ENCODE measurements at places on chromosomes 3 and 15.

DNA sequence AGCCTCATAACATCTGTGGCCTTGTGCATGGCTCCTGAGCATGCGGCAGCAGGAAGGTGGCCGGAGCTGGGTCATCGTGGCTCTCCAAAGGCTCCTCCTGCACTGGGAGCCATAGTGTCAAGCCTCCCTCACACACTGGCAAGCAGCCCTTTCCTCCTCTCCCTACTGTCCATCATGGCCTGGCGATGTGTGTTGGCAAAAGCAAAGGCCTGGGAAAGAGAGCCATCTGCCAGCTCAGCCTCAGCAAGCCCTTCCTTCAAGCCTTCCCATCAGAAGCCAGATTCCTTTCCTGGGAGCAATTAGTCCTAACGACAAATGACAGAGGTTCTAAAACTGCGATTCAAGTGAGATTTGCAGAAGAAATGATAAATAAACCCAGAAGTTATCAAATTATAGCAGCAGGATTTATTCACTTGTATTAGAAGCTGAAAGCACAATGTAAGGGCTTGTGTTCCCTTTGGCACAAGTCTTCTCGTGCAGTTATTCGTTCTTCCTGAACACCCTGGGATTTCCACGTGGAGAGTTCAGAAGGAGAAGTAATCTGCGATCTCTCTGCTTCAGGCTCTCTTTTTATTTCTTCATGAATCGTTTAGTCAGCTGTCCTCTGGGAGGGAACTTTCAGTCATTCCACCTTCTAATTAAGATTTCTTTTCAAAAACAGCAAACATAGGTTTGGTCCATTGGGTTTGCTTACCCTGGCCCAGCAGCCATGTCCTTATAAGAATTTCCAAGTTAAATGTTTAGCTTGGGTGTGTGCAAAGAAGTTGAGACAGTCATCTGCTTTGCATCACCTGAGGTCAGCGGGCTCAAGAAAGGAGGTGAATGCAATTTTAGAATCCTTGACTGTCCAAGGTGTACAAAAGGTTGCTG is 110.3 kb upstream of the TMC3 start:
- no peak for DNase-seq

GRCh38 chr3:132730891-132731580 is 8.8 kb upstream of the NPHP3 start:
- peak; percentile 32 for DNase-seq

DNA sequence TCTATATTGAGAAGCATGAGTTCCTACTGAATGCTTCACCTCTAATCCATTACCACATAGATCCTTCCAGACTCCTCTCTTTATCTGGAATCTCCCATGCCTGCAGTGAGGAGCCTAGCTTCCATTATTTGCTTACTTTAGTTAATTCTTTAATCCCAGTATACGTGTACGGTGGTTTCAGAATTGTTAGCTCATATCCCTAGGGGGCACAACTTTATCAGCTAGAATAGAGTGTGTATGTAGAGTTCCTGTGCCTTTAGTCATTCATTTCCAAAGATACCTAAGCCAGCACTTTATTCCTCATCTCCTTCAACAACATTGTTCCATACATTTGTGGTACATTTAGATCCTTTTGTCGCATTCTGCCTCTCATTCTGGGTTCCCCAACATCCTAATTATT is 226.0 kb downstream of the TJP1 start:
- DNase-seq = no peak

- no peak for DNase-seq
Observed at GRCh38 chr3:54932606-54933005, 4.7 kb upstream of the LRTM1 start.

DNA sequence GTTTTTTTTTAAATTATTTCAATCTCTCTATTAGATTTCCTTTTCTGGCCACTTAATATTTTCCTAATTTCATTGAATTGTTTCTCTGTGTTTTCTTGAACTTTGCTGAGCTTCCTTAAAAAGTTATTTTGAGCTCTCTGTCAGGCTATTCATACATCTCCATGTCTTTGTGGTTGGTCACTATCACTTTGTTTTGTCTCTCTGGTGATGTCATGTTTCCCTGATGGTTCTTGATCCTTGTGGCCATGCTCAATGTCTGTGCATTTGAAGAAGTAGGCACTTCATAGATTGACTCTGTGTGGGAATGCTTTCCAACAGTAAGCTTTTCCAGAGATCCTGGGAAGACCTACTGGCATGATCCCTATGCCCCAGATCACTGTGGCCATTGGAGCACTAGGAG is 18.6 kb downstream of the CD200R1 start:
- DNase-seq = no peak

GRCh38 chr3:188010478-188010877 is 143.5 kb upstream of the LPP start:
- no peak for DNase-seq

DNA sequence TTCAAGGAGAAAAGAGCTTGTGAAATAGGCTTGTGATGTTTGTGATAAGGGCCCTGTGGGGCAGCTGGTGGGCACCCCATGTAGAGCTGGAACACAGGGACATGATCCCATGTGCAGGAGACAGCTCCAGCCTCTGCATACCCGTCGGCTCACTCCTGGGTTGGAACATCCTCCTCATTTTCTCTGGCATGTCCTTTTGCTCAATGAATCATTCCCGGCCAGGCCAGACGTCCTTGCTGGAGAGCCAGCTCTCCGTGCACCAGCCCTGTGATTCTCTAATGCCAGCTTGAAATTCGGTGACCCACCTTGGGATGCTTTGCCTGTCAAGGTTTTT is 77.3 kb downstream of the SMAD3 start:
- DNase-seq = no peak

DNA sequence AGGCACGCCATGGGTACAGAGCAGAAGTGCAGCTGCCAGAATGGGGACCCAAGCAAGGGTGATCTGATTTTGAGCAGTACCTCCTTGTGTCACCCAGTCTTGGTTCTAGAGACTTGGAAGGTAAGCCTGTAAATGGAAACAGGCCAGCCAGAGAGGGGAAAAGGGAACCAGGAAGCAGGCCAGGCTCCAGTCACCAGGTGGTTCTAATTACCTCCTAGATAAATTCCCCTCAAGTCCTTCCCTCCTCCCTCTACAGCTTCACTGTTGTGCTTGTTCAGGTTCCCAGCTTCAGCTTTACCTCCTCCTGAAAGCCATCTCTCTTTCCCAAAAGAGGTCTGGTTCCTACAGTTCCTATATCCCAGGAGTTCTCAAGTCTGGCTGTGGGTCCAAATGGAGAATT is 58.8 kb upstream of the SLC7A14 start:
- no peak for DNase-seq

- no peak for DNase-seq
Observed at GRCh38 chr3:147886879-147887278, 477.7 kb downstream of the ZIC1 start.

- DNase-seq = no peak
Observed at GRCh38 chr3:45312836-45313493, 75.4 kb upstream of the LARS2 start.

DNA sequence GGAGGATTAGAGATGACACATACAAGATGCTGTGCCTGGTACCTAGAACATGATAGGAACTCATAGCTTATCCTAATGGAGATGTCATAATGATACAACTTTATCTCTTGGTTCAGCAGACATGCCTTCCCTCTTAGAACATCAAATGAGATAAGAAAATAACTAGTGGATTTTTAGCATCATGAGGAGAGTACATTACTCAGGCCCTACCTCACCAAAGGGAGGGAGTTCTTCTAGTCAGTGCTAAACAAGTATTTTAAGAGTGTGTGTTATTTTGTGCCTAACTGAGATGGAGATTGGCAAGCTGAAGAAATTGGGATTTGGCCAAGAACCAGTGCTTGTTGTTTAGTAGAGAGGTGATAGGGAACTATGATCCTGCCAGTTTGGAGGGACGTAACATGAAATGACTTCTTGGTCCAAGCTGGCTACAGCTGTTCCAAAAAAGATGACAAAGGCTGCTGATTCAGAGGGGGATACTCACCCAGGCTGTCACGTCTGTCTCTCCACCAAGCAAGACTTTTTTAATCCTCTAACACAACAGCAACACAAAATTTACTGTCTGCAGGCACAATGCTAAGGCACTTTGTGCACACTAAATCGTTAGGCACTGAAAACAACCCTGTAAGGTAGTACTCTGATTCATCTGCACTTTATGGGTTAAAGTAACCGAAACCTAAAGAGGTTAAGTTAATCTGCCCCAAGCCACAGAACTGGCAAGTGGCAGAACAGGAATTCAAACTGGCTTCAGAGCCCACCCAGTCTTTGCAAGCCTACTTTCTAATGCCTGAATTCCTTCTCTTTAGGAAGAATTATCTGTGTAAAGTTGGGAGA is 126.5 kb downstream of the CMSS1 start:
- no peak for DNase-seq

- DNase-seq = no peak
Observed at GRCh38 chr3:126546013-126546412, 12.7 kb downstream of the C3orf22 start.

DNA sequence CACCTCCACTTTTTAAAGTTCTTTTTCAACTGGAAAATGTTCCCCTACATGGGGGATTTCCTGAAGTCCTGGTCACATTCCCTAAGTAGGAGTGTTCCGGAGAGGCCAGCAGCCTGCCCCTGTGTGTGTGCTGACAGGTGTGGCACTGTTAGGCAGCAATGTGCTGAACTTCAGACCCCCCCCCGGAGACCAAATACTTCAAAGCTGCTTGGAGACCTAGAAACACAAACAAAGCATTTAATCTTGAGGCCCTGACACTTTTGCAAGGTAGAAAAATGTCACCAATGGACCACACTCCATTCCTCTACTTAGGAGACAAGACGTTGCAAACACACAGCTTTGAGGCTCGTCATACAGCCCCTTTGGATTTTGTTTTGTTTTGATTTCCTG is 259.6 kb upstream of the CTNNB1 start:
- no peak for DNase-seq

GRCh38 chr3:136387031-136387430 is 136.9 kb downstream of the PCCB start:
- DNase-seq = no peak
